ENCODE measurements at places on chromosomes 6 and 20. TPM values are rescaled to one million over a fixed set of nuclear protein-coding genes. Genes with fewer than 3 reads are reported as not detected.

GRCh38 chr20:45963059-45964005, 8.7 kb downstream of the ZNF335 start:
- DNase-seq = no peak

The SLC16A10 gene
- total RNA-seq = 32.7 TPM

- no peak for DNase-seq
Observed at GRCh38 chr20:58571356-58571692, 56.1 kb upstream of the APCDD1L start.

GRCh38 chr6:127954082-127954481, 53.2 kb upstream of the THEMIS start:
- no peak for DNase-seq

The OR2B6 gene
- not detected for total RNA-seq

The DNMT3B gene
- total RNA-seq = 1.3 TPM

The HSPA12B gene
- total RNA-seq = 23.3 TPM
